Cardiac fibroblast (primary cell): ENCODE measurements at places on chromosomes 5 and 9.

DNA sequence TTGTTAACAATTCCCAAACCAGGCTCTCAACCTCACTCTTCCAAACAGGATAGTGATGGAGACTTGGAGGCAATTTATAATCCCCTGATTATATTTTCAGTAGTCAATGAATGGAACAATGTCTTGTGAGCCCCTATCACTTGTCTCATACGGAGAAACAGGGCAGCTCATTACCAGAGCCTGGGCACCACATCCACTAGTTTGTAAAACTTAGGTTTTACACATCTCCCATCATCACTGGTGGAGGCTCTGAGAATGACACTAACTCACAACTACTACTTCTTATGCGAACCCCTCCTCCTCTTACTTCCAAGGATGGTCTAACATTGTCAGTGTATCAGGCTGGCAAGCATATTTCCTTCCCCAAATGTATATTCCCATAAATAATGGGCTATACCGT lies 253.7 kb downstream of the EPB41L4A start:
- no peak for DNase-seq

- DNase-seq = peak; percentile 16
Measured at GRCh38 chr9:111069183-111069582, 30.9 kb upstream of the LPAR1 start.

DNA sequence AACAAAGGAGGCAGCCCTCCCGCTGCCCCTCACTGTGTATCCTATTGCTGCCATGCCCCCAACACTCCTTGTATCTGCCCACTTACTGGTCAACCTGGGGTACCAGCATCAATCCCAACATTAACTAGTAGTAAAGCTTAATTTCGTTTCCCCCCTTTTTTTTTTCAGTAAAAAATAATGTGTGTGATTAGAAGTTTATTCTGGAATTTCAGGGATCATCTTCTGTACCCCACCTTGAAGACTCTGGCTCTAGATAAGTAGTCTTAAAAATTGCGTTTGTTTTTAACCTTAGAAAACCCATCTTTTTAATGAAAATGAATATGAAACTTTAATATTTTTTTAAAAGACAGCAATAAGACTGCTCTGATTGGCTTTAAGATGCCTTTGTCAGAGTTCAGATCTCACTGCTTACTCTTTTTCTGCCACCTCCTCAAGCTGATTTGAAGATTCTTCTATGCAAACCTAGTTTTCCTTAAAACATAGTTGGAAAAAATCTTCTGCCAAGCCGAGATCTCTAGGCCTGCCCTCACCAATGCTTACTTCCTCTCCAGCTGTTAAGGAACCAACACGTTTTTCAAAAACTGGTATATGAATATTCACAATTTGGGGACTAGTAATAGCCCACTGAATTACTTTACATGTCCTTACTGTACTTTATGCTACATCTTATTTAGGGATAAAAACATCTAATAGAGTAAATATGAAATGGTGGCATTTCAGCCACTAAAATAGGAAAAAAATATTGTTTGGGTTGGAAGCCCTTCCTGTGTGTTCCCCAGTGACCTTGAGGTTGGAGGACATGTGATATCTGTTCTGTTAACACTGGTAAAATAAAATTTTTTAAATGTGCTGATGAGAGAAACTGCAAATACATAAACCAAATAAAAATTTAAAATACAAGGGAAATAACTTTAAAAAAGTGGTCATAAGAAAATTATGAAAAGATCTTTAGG lies 4.0 kb upstream of the RHOBTB3 start:
- no peak for DNase-seq

DNA sequence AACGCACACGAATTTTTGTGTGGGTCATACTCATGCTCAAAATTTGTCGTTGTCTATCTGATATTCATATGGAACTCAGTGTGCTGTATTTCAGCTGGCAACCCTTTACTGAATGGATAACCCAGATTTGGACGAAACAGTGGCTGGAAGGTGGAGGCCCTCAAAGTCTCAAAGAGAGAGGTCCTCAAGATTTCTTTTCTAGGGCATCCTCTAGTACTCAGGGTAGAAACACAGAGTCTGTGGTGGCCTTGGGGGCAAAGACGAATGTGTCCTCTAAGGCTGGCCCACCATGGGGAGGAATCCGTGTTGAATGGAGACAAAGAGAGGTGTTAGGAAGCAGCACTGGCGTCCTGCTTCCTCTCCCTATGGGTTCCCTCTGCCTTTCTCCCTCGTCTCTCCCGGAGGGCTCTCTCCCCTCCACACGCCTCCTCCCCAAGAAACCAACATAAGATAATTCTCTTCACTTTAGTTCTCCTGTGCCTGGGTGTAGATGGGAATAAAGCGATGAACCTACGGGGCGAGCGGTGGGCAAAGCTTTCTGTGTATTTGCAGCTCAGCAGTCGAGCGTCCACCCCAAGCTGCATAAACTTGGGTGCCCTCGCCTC lies 333.7 kb downstream of the CWC27 start:
- DNase-seq = no peak

DNA sequence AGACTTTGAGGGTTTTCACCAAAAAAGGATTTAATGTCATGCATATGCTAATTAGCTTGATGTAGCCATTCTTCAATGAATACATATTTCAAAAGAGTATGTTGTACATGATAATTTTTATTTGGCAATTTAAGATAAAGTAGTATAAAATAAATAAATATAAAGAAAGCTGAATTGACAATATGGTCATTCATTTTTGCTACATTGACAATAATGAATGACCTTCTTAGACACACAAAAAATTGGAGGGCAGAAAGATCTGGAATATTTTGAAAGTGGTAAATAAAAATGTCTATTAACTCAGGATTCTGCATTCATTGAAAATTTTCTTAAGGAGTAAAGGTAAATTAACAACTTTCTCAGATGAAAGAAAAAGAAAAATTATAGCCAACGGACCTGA lies 324.8 kb upstream of the FTMT start:
- no peak for DNase-seq

- DNase-seq = peak; percentile 72
Measured at GRCh38 chr5:147310059-147310704, 75.4 kb downstream of the STK32A start.

GRCh38 chr9:5549658-5550650 lies 39.6 kb downstream of the PDCD1LG2 start:
- DNase-seq = peak; percentile 73

DNA sequence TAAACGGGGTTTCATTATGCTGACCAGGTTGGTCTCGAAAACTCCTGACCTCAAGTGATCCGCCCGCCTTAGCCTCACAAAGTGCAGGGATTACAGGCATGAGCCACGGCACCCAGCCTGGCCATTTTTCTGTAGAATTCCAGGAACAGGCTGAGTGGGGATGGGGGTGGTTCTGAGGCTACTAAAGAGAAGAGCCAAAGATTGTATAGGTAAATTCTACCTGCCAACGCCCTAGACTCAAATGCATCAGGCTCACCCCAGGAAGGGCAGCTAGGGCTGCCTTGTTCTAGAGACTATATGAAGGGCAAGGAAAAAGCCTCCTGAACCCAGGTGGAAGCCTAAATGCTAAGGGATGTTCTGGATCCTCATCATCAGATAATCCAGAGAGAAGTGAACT lies 1.6 kb upstream of the C5orf52 start:
- DNase-seq = no peak

DNA sequence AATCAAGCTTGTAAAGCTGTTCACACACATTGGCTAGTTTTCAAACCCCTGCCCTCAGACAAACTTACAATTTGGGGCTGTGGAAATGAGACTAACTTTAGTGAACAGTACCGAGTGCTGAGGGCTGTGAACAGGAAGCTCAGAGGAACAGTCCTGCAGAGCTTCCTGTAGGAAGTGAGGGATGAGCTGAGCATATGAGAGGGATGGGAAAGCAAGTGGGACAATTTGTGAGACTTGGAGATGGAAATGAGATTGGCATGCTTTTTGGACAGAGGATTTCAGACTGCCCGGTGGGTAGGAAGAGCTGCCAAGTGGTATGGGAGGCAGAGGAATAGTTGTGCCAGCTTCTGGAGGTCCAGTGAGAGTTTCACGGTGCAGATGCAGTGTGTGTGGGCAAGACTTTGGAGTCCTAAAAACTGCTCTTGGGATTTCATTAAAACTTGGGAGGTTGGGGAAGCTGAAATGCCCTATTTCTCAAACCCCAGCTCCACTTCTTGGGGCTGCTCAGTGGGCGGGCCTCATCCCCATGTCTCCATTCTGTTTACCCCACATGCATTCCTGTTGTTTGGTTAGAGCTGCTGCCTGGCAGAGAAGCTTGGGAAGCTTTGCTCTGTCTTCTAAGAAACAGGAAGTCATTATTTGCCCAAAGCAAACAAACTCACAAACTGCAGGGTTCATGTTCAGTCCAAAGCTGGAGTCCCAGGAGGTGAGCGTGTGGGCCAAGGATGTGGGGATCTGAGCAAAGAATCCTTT lies 267.5 kb downstream of the ZSWIM6 start:
- DNase-seq = peak; percentile 28

DNA sequence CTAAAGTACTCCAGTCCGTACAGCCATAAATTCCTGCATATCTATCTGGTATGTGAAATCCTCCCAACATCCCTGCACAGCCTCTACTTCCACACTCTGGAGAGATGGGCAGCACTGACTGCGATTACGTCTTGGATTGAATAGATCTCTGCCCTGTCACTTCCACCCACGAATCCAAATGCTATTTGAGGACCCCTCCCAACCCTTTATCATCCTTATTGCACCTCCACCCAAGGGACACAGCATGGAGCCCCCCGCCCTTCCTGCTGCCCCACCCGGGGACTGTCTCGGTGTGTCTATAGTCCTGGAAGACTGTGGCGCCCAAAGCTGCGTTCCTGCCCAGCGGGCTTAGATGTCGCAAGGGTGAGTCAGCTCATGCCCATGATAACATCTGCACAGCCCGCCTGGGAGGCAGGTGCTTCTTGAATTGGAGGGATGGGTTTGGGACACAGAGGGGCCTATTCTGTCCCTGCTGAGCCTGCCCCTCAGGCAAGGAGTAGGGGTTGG lies 105.7 kb upstream of the HAND1 start:
- DNase-seq = no peak

- no peak for DNase-seq
Measured at GRCh38 chr9:86163503-86163902, 64.1 kb upstream of the GOLM1 start.

DNA sequence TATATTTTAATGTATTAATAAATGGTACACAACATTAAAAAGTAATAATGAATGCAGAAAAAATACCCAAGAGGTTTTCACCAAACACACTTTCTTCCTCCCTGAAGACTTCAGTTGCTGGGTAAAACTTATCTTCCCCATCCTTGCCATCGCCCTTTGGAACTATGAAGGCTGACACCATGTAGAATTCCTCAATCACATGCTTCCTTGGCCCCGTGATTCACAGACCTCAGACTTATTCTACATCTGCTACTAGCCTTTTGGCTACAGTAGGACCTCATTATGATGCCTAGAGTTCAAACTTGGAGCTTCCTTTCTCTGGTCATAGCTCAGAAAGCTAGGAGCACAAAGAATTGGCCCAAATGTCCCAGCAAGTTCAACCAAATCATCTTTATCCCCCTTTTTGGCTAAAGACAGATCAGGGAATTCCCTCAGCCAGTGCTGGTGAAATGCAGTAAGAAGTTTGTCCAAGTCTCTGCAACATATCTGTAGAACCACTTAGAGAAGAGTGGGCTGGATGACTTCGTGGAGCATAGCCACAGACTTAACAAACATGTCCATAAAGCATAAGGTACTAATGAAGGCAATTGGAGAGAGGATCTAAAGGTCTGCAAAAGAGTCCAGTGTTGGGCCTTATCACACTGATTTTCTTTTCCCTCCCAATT lies 253.5 kb downstream of the SEC61B start:
- no peak for DNase-seq

DNA sequence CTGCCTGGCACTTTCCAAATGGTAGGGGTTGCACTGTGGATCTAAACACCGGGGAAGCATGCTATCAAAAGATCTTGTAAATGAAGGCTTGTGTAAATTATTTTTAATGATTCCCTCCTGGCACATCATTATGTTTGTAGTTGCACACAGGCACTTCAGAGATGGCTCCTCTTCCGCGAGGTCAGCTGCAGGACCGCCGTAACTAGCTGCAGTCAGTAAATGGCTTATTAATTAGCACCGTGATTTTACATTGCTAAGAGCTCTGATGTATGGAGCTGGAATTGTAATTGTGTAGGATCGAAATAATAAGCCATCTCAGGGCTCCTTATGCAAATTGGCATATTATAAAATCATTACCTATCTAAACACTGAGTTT lies 397.6 kb upstream of the IRX1 start:
- no peak for DNase-seq

- DNase-seq = no peak
Measured at GRCh38 chr5:109692852-109693251, 3.1 kb downstream of the MAN2A1 start.

DNA sequence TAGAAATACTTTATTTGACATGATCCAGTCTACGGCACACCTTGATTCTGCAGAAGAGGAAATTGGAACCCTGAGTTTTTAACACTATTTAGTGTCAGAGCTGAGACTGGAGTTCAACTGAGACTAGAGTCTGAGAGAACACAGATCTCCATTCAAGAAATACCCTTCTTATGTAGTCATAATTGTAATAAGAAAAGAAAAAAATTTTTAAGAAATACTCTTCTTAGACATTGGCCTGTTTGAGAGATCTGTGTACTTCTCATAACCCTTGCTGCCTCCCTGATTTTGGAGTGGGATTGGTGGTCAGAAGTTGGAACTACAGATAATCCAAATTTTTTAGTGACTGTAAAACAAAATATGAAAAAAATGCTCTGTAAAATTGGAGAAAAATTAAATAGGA lies 253.4 kb downstream of the ARRDC3 start:
- DNase-seq = no peak

DNA sequence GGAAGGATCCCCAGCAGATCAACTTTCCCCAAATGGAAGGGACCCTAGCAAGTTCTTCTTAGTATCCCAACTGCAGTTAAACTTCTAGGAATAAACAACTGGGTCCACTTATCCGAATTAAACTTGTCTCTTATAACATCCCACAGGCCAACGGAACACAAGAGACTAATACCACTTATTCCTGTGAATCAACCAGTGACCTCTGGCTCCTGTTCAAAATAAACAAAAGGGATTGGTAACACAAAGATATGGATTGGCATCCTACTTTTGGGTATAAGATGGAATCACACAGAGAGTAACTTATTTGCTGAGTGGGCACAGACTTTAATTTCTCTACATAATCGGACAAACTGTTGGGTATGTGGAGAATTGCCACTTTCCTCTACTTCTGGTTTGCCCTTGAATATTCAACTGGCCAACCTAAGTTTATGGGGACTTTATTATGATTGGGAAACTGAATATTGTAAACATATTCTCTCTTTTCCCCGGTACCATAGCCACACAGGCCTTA lies 12.4 kb upstream of the PAIP1 start:
- no peak for DNase-seq
